ENCODE measurements at places on chromosomes 13 and 19.

GRCh38 chr19:58562122-58563033, 4.0 kb upstream of the UBE2M start:
- no peak for DNase-seq

DNA sequence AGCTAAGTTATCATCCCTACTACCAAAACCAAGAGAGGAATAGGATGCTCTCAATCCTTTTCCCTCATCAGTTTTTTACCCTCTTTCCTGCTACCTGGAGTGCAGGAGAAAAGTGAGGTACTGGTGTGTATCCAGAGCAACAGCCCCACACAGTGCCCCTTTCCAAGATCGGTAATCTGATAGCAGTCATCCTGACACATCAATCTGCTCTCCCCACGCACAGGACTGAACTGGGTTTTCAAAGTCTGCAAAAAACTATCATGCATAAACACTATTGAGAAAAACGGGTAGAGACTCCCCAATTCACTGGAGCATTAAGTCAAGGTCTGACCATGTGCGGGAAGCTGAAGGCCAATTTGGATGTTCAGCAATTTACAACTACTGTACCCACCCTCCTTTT, 284.8 kb downstream of the RBM26 start:
- no peak for DNase-seq

- DNase-seq = peak; percentile 66
Observed at GRCh38 chr19:34480971-34481841, at the start of gene WTIP. Gene WTIP, plus strand, starts transcription at chr19:34481758. Its CDS starts 217 bp downstream, at chr19:34481975.

DNA sequence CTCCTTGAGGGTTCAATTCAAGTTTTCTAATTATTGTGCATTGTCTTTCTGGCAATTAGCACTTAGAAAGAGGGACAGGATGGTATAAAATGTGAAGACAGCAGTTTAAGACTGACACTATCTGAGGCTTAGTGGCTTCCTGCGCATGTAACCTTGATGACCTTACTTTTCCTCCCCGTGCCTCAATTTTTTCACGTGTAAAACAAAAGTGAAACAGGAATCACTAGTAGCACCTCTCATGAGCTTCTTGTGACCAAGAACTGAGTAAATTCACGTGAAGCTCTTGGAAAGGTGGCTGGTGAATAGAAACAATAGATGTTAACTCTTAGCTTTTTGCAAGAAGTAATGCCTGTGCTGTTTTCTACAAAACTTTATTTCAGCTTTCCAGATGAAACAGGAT, 233.9 kb downstream of the LMO7 start:
- DNase-seq = no peak

DNA sequence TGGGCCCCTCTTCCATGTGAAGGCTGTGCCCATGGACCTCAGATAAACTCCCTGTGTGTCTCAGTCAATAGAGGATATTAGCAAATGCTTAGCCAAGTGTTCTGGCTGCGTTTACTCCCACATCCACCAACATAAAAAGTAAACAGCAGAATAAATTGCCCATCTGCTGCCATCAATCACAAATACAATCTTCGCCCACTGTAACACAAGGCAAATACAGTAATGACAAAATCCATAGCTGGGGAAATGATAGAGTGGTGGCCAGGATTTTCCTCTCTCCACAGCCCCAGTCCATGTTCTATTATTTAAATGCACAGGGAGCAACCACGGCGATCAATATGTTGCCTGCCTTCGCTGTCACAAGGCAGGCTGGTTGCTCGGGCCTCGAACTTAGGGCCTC, 376.5 kb downstream of the UQCRFS1 start:
- no peak for DNase-seq

DNA sequence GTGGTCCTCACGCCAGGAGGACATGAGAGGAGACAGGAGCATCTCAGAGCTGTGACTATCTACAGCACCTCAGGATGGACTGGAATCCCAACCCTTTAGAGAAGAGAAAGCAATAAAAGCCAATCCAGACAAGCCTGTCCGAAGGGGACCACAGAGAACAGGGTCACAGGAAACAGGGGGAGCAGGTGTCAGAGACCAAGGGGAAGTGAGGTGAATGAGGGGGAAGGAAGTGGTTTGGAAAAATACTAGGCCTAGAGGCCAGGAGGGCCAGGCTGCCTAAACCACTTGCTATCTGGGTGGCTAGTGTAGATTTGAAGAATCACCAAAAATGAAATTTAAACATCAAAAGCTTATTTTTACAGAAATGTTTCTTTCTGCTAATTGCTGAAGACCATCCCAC, 16.2 kb downstream of the TMTC4 start:
- no peak for DNase-seq

GRCh38 chr13:46679369-46680120, 117.4 kb downstream of the ESD start:
- no peak for DNase-seq

DNA sequence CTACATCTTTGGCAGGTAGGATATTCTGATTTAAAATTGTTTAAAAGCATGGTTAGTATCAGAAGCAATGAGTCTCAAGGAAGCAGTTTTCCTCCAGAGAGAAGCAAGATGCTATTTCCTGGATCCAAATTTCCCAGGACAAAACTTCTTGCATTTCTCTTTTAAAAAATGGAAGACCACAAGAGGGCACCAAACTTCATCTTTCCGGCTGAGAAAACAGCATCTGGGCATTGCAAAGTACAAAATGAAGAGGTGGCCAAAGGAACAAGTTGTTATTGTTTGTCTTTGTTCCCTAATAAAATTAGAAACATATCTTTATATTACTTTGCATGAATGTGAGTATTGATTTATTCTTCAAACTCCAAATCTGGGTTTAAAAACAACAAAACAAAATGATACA, 60.0 kb upstream of the LRCH1 start:
- no peak for DNase-seq

DNA sequence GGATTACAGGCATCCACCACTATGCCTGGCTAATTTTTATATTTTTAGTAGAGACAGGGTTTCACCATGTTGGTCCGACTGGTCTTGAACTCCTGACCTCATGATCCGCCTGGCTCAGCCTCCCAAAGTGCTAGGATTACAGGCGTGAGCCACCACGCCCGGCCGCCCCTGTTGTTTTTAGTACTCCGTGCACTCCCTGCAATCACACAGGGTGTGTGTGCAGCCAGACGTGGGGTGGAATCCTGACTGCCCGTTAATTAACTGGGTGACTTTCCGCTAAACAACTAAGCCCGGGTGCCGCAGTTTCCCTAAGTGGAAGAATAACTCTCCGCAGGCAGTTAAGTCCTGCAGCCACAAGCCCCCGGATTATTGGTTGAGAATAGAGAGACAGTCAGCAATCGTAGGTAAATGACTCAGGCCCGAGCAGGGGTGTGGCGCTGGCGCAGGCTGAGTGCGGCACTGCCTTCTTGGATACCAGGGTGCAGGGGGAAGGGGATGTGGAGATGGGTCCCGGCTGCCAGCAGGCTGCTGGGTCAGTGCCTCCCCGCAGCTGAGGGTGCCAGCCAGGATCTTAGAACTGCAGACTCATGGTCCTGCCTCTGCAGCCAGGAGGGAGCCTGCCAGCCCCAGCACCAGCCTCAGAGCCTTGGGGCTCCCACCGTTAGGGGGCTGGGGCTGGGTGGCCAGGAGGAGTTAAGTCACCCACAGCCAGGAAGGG, 6.1 kb upstream of the FXYD3 start:
- no peak for DNase-seq

DNA sequence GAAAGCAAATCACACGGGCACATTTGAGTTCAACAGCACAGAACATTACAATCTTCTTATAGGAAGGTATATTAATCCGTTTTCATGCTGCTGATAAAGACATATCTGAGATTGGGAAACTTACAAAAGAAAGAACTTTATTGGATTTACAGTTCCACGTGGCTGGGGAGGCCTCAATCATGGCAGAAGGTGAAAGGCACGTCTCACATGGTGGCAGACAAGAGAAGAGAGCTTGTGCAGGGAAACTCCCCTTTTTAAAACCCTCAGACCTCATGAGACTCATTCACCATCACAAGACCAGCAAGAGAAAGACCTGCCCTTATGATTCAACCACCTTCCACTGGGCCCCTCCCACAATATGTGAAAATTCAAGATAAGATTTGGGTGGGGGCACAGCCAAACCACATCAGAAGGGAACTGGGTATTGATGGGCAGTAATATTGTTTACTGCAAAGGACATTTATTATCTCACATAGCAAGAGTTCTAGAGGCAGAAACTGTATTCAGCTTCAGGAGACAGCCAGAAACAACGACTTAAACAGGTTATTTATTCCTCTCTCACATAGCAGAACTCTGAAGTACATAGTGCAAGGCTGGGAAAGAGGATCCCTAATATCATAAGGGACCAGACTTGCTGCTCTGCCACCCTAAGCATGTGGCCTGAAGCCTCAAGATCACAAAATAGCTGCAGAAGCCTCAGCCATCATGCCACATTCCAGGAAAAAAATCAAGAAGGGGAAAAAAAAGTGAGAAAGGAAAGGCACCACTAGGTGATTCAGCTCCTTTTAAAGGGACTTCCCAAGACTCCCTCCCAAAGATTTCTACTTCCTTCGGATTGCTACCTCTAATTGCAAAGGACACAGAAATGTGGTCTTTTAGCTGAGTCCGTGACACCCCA, 23.1 kb downstream of the FXYD5 start:
- DNase-seq = no peak

DNA sequence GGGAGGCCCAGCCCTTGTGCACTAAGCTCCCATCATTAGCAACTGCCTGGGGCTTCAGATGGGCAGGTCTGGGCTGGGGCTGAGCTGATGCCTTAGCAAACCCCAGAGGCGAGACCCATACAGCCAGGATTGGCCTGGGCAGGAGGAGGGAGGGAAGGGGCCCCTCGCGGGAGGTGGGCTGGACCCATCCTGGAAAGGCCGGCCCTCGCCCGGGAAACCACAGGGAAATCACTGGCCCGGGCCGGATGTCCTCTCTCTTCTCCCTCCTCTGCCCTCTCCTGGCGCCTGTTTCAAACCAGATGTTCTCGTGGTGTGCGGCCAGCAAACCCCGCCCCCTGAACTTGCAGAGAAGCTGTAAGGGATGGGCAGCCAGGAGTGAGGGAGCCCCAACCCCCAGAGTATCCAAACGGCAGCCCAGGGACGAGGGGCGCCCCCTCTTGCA, 43.1 kb downstream of the TMEM255B start:
- peak; percentile 37 for DNase-seq

GRCh38 chr19:10227026-10227971, 3.8 kb downstream of the S1PR2 start:
- no peak for DNase-seq

DNA sequence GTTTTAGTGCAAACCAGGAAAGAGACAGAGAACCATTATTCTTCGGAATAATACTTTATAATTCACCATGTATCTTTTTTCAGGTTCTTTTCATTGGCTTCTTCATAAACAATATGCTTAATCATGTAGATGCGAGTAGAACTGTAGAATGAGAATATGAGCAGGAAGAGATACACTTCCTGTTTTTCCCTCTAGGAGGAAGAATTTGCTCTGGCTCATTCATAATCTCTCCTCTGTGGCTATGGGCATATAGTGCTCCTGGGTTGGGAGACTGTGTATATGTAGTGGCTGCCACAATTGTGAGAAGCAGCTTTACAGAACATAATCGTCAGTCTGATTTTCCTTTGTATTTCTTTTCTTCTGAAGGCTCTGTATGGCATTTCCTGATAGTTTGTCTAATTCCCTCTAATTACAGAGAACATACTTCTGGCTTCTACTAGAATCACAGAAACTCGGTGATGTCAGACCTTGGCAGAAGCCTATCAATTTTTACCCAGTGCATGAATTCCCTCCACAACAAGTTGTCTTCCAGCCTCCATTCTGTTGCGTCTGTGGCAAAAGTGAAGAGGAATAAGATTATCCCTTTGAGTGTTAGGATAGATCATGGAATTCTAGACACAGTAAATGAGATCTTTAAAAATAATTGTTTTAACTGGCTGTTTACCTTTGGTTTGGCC, 2.9 kb upstream of the DCLK1 start:
- no peak for DNase-seq

DNA sequence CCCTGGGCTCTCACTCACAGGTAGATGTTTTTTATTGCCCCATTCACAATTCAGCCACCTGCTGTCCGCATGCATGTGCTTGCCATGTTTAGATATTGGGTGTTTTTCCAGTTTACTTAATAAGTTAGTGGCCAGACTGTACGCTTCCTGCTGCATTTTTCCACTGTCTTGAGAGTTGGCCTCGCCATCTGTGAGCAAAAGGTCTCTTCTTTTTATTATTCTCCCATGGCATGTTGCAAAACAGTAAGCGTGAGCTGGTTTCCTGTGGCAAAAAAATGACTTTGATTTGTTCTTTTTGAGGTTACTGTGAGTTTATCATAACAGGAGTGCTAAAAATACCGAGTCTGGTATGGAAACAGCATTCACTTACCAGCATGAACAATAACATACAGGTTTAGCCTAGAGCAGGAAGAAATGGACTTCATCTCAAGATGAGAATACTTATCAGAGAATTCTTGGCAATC, 46.0 kb downstream of the SAE1 start:
- DNase-seq = peak; percentile 93

DNA sequence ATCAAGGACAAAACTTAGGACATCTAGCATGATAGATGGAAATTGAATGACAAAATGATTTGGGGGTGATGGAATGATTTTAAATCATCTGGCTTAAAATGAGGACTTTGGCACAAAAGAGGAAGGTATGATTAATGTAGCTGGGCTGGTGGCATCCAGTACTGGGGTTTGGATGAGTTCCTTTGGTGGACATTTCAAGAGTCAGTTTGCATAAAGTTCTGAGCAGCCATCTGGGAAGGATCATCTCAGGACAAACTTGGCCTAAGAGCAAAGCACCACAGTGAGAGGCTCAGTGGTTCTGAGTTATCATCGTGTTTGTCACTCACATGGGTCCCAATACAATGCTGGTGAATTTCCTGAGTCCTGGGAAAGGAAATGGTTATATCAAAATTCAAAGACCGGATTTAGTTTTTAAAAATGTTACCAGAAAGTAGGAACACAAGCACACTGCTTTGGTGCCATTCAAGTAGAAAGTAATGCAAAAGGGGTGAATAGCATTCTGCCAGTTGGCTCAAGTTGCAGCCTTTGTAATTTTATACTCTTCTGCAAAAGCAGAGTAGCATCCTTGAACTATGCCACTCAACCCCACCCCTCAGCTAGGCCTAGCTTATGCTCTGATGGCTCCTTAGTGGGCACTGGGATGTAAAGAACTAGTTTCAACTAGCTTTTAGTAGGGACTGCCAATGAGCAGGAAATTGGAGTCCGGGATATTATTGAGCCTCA, 219.0 kb downstream of the COG6 start:
- no peak for DNase-seq

GRCh38 chr19:50564229-50565105, 3.8 kb downstream of the LRRC4B start:
- DNase-seq = no peak
